Stimulated activated CD8-positive, alpha-beta memory T cell treated with anti-CD3 and anti-CD28 coated beads, Interleukin-7, amount 100 ng/mL, for 1 hour (primary cell): ENCODE measurements at places on chromosomes 5 and 9.

GRCh38 chr5:79563247-79563590, 49.0 kb upstream of the TENT2 start:
- no peak for DNase-seq

GRCh38 chr9:111297066-111297824, 32.8 kb downstream of the OR2K2 start:
- DNase-seq, result no peak

DNA sequence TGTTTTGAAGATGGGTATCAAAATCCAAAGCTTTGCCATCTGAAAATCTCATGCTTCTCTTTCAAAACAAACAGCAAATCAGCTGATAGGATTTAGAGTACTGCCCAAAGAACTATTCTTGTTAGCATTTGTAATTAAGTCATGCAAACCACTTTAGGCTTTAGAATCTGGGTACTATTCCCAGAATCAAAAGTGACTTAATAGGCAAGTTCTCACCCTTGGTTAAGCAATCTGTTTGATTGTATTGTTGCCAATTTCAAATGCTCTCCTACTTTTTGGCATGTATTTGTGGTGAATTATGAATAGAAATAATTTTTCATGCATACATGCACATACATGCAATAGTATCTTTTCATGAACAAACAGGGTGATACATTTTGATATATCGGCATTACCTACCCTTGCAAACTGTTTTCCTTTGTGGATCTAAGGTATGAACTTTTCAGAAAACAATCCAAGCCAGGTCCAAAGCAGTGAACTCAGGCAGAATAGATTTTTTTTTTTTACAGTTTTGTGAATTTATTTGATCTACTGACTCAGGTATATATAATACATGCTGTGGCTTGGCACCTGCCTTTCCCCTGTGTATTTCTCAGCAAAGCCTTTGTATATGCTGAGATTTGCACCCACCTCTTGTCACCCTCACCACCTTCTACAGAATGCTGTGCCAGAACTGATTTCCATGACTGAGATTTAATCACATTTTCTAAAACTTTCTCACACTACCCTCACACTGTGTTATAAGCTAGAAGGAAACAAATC, 9.0 kb downstream of the IL33 start:
- DNase-seq, result no peak

- no peak for DNase-seq
Observed at GRCh38 chr5:180301253-180301652, 9.4 kb upstream of the MAPK9 start.

DNA sequence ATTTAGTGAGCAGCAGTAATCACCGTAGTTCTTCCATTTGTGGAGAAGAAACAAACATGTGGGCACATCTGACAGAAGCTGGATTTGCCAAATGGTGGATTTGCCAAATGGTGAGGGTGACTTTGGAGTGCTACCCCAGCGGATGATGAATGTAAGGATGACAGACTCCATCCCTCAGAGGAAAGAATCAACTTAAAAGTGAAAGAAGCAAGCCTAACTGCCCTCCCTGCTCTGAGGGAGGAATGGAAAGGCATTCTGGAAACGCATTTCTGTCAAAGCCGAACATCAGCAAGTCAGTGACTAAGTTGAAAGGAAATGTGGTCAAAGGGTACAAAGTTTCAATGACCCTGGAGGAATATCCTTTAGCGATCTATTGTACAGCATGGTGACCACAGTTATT, 143.5 kb downstream of the GPBP1 start:
- DNase-seq, result no peak

- DNase-seq, result no peak
Observed at GRCh38 chr5:133331941-133332340, 280.1 kb downstream of the HSPA4 start.

GRCh38 chr9:128072144-128073021, 4.4 kb downstream of the SLC25A25 start:
- no peak for DNase-seq

DNA sequence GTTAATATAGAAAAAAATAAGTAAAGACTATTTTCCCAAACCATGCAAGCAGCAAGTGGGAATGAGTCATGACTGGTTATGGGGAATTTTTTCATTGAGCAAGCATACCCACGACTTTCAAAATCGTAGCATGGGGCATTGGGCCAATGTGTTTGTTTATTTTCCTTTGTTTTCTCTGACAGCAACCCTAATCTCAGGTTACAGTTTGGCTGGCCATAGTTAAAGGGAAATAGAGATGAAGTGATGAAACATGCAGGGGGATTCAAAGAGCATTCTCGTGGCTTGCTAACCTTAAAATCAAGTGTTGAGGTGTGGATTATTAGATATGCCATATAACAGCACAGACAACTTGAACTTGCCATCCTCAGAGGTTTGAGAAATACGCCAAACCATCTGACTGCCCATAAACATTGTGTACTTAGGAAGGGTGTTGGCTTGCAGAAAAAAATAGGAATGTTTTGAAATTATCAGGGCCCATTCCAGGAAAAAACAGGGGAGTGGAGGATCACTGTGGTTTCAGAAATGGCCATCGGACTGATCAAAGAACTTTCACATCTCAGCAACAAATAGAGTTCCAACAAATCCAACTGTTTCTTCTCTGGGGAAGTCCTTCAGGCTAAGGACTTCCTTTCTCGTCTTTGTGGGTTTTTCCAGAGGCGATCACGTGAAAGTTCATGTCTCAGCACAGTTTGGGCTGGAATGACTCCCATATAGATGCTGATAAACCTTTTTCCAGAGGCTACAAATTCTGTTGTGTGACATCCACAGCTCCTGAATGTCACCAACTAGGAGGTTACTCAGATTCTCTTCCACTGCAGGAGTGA, 259.1 kb downstream of the SYK start:
- DNase-seq, result no peak

GRCh38 chr9:130303613-130304055, 38.1 kb downstream of the HMCN2 start:
- no peak for DNase-seq

GRCh38 chr9:3783156-3783555, 257.4 kb upstream of the RFX3 start:
- no peak for DNase-seq

DNA sequence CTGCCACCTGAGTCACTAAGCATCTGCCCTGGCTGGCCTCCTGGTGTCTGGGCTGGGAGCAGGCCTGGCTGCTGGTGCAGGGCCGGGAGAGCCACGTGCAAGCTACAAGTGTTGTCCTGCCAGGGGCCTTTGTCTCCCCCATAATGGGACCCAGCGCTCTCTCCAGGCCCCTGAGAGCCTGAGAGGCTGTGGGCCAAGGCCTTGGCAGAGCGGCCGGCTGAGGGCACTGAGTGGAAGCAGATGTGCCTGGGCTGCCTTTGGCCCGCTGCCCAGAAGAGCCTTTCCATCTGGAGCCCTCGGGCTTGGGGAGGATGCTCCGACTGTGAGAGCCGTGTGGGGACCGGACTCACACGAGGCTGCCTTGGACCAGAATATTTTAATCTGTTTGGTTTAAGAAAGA, 185.5 kb downstream of the RGS3 start:
- no peak for DNase-seq

GRCh38 chr5:89120719-89121118, 237.7 kb upstream of the MEF2C start:
- no peak for DNase-seq

DNA sequence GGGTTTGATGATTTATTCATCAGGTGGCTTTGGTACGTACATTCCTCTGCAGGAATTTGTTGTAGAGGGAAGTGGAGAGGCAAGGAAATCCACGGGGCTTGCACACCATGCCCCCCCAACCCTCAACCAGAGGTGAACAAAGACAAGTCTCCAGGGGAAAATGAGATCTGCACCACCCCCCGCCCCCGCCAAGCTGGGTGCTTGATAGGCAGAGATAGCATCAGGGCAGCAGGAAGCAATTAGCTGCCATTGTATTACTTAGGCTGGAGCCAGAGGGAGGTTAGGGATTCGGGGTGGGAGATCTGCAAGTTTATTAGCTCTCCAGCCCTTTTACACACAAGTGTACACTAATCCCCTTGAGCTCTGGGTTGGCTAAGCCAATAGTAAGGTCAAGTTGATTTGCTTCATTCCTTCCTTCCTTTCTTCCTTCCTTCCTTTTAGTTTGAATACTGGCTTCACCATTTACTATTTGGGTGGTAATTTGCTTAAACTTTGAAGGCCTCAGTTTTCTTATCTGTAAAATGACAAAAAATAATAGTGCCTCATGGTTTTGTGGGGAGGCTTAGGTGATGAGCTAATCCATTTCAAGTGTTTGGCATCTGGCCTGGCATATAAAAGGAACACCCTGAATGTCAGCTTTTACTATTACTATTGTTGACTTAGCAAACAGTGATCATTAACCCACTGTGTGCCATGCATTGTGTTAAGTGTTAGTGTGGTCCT, 34.1 kb downstream of the SPRY4 start:
- DNase-seq, result no peak

- no peak for DNase-seq
Observed at GRCh38 chr5:172945151-172945550, 14.1 kb upstream of the RPL26L1 start.

- no peak for DNase-seq
Observed at GRCh38 chr9:18741359-18741758, 267.4 kb downstream of the ADAMTSL1 start.

DNA sequence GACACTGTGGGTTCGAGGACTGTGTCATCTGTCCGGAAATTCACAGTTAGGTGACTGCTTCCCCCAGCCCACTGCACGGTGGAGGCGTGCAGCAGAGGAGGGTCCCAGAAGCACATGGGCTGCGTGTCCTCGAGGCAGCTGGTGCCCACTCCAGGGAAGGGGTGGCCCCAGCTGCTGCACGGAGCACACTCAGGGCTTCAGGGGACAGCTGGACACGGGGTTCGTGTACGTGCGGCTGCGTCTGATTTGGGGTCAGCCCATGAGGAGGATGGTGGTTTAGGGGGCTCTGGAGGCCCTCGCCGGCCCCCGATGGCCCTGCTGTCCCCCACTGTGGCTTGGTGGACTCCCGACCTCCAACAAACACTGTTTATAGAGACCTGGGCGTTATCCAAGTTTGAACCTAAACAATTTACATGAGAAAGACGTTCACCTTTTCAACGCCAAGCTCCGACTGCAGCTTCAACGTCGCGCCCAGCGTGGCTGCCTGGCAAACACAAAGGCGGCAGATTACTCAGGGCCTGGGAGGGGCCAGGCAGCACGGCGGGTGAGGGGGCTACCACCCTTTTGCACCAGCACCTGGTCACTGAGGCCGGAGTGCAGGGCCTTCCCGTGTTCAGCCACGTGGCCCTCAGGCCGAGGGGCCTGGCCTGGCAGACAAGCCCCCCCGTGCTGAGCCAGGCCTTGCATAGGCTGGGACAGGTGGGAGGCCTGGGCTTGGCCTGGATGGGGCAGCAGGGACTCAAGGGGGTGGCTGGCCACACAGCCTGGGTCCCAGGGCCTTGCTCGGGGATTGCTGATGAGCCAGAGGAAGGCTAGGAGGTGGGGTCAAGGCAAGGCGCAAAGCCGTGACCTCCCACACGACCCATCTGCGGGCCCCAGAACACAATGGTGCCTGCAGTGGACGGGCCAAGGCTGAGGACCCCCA, 55.2 kb downstream of the EXD3 start:
- DNase-seq, result no peak

GRCh38 chr5:10552183-10553143, 11.4 kb upstream of the ANKRD33B start:
- no peak for DNase-seq

- no peak for DNase-seq
Observed at GRCh38 chr9:113665756-113666155, 202.2 kb downstream of the RGS3 start.

- DNase-seq, result no peak
Observed at GRCh38 chr5:24732184-24732583, 87.4 kb upstream of the CDH10 start.

DNA sequence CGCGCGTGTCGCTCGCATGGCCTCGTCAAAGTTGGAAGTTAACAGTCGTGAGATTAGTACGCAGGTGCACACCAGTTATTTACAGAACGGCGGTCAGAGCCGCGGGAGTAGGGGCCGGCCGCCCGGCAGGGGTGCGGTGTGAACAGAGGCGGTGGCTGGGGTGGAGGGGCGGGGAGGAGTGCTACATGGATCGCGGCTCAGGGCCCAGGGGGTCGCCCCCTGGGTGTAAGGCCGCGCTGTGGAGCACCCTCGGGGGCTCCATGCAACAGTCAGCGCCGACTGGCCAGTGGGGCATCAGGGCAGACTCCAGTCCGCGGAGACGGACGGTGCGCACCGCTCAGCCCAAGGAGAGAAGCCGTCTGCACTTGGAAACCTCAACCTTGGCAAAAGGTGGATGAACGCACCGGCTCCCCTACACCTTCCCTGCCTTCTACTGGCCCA, 60.3 kb downstream of the ZNF354C start:
- no peak for DNase-seq

- DNase-seq, result no peak
Observed at GRCh38 chr5:17991775-17992174, 357.5 kb downstream of the TAF11L14 start.

- DNase-seq, result no peak
Observed at GRCh38 chr9:136022731-136023409, 61.7 kb upstream of the UBAC1 start.

DNA sequence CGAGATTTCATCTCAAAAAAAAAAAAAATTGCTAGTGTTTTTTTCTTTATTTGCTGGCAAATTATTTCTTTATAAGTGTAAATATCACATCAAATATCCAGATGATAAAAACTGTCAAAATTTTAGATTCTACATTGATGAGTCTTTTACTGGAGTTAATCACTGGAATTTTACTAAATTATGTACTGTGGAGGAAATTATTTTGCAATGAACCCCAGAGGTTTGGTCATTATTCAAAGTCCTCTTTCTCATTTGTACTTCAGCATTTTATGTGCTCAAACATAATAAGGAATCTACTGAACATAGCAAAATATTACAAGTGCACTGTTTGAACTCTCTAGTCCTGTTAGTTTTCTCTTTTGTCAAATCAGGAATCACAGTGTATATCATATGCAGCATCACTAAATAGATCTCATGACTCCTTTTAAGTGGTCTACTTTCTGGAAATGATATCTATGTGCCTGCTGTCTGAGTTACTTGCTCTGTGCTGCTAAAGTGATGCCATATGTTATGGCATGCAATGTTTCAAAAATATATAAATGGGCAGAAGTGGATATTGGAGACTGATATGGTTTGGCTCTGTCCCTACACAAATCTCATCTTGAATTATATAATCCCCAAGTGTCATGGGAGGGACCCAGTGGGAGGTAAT, 18.0 kb downstream of the OTULINL start:
- no peak for DNase-seq

- no peak for DNase-seq
Observed at GRCh38 chr5:1204693-1205242, 3.4 kb downstream of the SLC6A19 start.

- no peak for DNase-seq
Observed at GRCh38 chr5:78706381-78706780, 57.8 kb upstream of the LHFPL2 start.

GRCh38 chr5:75512383-75513074, 838 bp downstream of the POLK start:
- no peak for DNase-seq

- no peak for DNase-seq
Observed at GRCh38 chr5:620152-620551, 8.0 kb downstream of the CEP72 start.
